Endothelial cell of umbilical vein (primary cell): ENCODE measurements at places on chromosomes 2 and 18. TPM values are rescaled to one million over a fixed set of nuclear protein-coding genes. Genes with fewer than 3 reads are reported as not detected.

The SPEG gene
- total RNA-seq = 0.21 and 0.84 TPM in 2 replicates

The PRSS56 gene
- not detected in 2 replicates for total RNA-seq

The RIT2 gene
- not detected in 2 replicates for total RNA-seq

The GAL3ST2 gene
- total RNA-seq = 0.23 TPM in 1 of 2 replicates, not detected in the other

The ANKRD30BL gene
- not detected in 2 replicates for total RNA-seq

The CHRND gene
- not detected in 2 replicates for total RNA-seq

The LPIN1 gene
- 66.6 and 80.4 TPM in 2 replicates for total RNA-seq

The TUBA3E gene
- not detected in 2 replicates for total RNA-seq
